Tibial nerve (tissue), 4 donors: ENCODE measurements at places on chromosomes 11 and 22. TPM values are rescaled to one million over a fixed set of nuclear protein-coding genes. Genes with fewer than 3 reads are reported as not detected.
A peak's percentile ranks its signal among the peaks of the same experiment; 100 is the strongest.

Gene LRP4
- total RNA-seq = 55.1 TPM

Gene GDPD4
- not detected for total RNA-seq

Gene OR2AG1
- total RNA-seq = not detected

Gene OR2AT4
- 1.2 TPM for total RNA-seq

Gene WNT11
- 33.9 TPM for total RNA-seq

Gene TIMM8B
- 27.5 TPM for total RNA-seq

Gene TRIM48
- not detected for total RNA-seq

Gene TLCD5
- total RNA-seq = 8.1 TPM

GRCh38 chr11:108670451-108670850 is 5.6 kb downstream of the DDX10 start:
- no peak for DNase-seq

GRCh38 chr11:26778000-26778757 is 56.3 kb upstream of the SLC5A12 start:
- no peak for DNase-seq

DNA sequence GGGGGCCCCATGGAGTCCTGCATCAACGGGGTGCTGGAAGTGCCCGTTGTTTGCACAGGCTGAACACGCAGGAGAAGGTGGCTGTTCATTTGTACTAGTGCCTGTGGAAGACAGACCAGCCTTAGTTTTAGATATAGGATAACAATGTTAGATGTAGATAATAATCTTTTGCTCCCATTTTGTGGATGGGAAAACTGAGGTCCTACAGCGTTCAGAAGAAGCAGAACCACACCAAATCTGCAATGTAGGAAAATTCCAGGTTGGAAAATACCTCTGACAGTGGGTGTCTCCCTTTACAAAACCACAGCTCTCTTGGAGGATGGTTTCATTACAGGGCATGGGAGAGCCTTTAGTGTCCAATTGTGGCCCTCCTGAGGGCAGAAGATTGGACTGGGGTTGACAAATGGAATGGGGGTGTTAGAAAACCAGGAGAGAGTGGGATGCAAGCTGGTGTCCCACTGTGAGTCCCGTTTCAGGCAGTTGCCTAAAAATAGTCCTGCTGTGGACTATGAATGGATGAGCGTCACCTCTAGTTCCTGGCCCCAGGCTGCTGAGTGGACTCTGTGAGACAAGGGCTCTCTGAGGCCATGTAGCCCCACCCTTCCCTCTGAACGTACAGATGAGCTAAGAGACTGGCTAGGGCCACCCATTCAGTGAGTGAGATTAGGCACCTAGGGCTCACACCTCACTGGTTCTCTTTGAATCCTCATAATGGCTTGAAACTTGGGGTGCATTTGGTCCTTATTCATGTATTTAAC is 508.8 kb downstream of the MN1 start:
- DNase-seq = no peak

DNA sequence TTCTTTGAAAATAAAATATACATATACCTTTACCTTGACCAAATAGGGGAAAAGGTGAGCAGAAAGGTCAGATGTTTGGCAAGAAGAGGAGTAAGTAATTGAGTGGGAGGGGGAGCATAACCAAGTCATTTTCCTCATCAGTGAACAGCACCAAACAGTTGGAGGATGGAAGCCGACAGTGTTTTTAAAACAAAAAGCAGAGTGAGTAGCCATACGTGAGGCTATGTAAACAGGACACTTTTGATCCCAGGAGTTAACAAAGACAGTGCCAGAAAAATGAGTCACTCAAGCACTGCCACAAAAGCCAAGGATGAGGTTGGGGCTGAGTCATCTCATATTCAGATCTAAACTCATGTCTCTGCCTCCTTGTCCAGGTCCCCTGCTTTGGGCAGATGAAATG is 734.7 kb downstream of the KCNA4 start:
- DNase-seq = no peak

GRCh38 chr22:50114221-50115021 is 24.6 kb downstream of the MOV10L1 start:
- no peak for DNase-seq

- no peak for DNase-seq
Observed at GRCh38 chr22:44390613-44390970, 77.8 kb upstream of the SHISAL1 start.

- no peak for DNase-seq
Observed at GRCh38 chr11:127073621-127074020, 73.1 kb upstream of the KIRREL3 start.

DNA sequence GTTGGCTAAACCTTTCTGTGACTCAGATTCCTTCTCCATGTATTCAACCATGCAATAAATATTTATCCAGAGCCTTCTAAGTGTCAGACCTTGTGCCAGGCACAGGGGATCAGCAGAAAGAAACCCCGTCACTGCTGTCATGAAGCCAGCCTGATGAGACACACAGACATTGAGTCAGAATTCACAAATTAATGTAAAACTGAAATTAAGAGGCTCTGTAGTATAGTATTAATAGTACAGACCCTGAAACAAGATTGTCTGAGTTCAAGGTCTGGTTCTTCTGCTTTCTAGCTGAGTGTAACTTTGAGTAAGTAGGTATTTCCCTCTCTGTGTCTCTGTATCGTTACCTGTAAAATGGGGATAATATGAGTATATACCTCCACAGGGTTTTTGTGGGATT is 46.9 kb downstream of the ME3 start:
- no peak for DNase-seq

GRCh38 chr22:22348127-22348814 is 103.7 kb downstream of the VPREB1 start:
- DNase-seq = no peak

DNA sequence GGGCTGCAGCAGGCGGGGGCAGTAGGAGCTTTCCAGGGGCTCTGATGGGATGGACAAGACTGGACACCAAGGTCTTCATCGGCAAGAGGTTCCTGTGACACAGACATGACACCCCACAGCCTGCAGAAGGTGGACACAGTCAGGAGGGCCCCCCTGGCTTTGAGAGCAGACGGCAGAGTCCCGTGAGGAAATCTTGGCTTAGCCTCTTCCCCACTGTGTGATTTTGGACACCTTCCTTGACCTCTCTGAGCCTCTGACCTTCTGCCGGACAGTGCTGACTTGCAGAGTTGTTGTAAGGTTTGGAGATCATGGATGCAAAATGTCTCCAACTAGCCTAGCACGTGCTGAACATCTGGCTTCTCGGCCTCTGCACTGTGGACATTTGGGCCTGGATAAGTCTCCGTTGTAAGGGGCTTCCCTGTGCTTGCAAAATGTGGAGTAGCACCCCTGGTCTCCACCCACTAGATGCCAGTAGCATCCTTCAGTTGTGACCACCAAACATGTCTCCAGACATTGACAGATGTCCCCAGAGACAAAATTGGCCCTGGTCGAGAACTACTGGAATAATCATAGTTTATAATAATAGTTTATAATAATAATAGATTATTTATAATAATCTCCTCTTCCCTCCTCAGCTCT is 54.6 kb downstream of the MCM5 start:
- DNase-seq = no peak

GRCh38 chr11:73396985-73397384 is 20.8 kb downstream of the RELT start:
- DNase-seq = no peak

DNA sequence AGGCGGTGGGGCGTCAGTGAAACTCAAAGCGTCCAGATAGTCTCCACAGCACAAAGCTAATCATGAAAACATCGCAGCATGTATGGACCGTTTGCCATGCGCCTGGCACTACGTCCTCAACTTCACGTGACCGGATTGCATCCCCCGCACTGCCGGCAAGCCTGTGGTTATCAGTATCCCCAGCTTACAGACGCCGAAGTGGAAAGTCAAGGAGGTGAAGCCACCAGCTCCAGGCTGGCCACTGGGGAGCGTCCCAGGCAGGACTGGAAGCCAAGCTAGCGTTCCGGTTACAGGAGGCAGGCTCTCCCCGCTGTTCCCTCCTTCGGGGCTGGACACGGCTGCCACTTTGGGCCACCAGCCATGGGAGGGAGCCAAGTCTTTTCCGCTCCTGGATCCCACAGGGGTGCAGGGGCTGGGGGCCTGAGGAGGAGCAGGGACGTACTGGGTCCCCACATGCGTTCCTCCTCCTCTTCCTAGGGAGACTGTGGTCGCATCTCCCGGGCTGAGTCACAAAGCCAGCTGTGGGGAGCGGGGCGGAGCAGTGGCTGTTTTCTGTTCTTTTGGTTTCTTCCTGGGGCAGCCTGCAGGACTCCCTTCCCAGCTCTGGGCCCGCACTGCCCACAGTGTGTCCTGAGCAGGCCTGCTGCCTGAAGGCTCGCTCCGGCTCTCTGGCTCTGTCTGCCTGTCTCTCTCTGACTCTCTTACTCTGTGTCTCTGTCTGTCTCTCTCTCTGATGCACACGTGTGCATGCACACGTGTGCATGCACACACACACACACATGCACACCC is 4.3 kb upstream of the OSBPL5 start:
- peak; percentile 49 for DNase-seq

DNA sequence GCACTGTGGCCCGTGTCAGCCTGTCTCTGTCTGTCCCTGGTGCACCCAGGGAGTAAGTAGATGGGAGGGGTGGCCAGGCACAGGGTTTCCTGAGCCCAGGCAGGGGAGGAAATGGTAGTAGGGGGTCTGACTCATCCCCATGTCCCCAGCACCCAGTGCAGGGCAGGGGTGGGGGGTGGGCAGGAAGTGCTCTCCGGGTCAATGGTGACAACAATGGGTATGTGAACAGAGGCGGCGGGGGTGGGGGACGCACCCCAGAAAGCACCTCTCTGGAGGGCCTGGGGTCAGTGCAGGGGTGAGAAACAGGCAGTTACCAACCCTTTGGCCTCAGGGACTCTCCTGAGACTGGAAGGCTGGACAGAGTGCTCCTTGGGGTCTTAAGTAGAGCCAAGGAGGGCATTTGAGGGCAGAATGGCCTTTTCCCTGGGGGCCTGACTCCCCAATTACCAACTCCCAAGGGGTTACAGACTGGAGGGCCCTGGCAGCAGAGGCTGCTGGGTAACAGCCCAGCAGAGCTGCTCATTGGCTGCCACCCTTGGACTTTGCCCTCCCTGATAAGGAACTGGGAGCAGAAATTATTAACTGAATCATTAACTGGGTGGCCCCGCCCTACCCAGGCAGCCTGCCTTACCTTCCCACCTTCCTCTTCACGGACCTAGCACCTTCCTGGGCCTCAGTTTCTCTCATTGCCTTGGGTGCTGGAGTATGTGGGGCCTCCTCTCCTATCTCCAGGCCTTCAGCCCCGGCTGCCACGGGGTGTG is 4.2 kb downstream of the MYRF start:
- no peak for DNase-seq

DNA sequence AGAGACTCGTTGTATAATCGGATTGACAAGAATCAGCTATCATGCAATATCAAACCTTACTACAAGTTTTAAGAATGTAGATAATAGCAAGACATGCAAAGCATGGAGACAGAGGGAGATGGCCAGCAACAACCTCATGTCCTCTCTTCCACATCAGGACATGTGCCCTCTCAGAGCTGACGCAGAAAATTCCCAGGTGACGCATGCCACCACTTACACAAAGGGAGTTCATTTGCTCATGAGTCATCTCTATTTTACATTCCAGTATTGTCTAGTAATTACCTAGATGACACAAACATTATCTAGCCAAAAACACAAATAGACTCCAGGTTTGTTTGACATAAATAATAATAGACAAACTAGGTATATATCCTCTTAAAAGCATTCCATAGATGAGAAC is 38.1 kb upstream of the OPCML start:
- DNase-seq = no peak

DNA sequence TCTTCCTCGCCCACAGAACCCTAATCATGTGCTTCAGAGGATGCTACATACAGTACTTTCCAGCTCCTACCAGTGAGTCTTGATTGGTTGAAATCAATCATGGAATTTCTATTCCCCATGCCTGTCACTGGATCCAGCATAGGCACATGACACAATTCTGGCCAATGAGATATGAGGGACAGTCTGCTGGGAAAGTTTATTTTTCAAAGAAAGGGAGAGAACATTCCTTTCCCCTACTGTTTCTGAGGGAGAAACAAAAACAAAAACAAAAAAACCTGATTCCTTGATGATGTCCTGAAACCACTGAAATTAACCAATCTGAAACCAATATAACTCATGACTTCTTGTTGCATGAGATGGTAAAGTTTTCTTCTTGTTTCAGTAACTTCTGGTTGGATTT is 3.3 kb upstream of the RCN1 start:
- DNase-seq = no peak

DNA sequence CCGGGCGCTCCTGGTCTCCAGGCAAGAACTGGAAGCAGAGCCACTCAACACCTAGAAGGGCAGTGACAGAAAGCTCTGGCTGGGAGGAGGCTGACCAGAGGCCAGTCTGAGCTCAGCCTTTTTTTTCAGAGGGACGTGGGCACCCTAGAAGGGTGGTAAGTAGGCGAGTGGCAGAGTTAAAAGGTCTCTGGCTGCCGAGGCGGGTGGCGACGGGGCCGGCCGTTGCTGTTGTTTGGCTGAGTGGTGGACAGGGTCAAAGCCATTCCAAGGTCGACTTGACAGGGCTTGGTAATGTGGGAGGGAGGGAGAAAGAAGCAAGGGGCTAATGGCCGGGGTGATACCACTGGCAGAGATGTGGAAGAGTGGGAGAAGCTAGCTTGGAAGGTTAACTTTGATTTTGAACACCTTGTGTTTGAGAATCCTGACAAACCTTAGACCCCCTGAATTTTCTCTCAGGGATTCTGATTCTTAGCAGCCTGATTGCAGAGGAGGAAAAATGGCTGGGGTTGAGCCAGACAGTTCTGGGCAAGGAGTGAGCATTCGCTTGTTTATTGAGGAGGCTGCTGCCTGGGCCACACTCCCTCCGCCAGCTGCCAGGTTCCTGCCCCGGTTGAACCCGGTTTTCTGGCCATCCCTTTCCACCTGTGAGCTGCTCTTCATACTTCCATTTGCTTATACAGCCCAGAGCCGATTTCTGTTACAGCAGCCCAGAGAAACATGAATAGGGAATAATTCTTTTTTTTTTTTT is 868 bp upstream of the SYCE3 start:
- DNase-seq = no peak

- DNase-seq = no peak
Observed at GRCh38 chr11:107472966-107473365, 15.3 kb upstream of the CWF19L2 start.

- no peak for DNase-seq
Observed at GRCh38 chr11:68992743-68993255, 12.0 kb upstream of the MRGPRD start.

DNA sequence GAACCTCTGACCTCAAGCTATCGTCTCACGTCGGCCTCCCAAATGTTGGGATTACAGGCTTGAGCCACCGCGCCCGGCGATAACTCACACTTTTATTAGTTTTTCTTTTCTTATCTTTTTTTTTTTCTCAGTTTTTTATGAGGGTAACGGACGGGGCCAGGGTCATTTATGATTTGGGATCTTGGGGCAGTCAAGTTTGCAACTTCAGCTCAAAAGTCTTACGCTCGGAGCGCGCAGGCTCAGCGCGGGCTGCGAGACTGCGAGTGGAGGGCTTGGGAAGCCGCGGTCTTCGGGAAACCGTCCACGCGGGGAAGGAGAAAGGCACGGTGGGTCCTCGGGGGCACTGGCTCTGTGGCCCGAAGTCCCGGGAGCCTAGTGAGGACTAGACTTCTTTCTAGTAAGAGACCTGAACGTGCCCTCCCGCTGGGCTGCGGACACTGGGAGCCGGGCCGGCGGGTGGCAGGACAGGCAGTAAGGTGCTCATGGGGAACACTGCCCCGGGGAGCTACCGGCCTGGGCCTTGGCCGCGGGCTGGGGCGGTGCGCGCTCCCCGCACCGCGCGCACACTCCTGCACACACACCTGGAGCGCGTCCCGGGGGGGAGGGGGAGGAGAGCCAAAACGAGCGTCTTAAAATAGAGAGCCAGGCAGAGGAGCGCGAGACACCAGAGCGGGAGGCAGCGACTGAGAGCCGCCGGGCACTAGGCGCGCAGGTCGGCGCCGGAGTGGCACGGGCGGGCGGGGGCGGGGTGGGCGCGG is 476 bp upstream of the BARX2 start:
- DNase-seq = no peak

- no peak for DNase-seq
Observed at GRCh38 chr11:77967753-77968152, 26.7 kb downstream of the INTS4 start.
